ENCODE measurements at places on chromosomes 13 and 19.

DNA sequence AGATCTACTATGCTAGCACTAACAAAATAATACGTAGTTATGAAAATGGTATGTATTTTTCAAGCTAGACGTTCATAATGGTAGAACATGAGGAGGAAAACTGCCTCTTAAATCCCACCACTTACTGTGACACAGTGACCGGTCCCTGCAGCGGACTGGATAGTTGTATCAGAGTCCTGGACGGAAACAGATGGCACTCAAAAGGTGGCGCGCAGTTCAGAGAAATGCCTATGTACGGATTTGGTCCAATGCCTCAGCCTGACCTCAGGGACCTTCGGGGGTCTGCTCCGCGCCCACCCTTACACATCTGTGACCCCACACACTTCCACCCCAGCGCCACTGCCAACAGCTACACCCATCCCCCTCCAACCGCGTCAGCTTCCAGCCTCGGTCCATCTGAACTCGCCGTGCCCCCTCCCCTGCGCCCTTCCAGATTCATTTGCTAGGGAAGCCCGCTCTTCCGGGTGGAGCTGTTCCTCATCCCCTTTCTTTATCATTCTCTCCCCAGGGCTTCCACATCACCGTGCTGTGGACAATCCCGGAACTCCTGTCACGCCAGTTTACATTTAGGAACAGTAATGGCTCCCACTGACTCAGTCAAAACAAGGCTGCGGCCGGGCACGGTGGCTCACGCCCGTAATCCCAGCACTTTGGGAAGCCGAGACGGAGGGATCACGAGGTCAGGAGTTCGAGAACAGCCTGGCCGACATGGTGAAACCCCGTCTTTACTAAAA is 792 bp upstream of the LENG8 start:
- DNase-seq: no peak

- DNase-seq: no peak
Measured at GRCh38 chr13:20825477-20825875, 51.7 kb upstream of the EEF1AKMT1 start.

- no peak for DNase-seq
Measured at GRCh38 chr13:19674898-19675297, 41.4 kb downstream of the MPHOSPH8 start.

DNA sequence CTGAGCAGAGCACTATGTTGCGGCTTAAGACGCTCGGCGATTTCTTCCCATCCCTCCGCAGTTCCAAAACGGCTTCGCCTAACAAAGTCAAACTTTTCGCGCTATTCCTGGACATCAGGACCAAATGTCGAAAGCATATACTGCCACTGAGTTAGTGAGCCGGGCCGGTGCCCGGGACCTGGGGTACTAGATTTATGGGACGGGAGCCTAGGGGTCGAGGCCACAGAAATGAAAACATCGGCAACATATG is 699 bp downstream of the RCBTB2 start:
- no peak for DNase-seq

GRCh38 chr13:84933797-84934196 is 865.4 kb downstream of the SLITRK6 start:
- no peak for DNase-seq

DNA sequence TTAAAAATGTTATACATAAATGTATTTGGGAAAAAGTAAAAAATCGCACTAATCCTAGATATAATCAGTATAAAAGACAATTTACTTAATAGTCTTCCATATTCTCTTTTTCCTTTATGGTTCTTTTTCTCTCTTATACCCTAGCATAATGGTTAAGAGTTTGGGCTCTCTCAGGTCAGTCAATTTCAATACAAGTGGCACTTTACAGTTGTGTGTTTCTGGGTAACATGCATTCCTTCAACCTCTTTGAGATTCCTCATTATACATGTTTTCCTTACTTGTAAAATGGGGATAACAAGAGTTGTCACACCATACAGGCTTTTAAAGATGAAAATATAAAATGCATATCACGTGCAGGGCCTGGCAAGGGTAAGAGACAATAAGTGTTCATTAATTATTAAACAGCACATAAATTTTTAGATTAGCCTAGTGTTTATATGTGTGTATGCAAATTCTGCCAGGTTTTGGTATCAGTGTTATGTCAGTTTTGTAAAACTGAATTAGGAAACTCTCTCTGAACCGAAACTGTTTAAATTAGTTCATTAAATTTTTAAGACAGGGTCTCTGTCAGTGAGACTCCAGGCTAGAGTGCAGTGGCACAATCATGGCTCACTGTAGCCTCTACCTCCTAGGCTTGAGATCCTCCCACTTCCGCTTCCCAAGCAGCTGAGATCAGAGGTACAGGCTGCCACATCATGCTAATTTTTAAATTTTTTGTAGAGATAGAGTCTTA is 49.8 kb downstream of the ELF1 start:
- no peak for DNase-seq

- no peak for DNase-seq
Measured at GRCh38 chr19:49347835-49348234, 12.6 kb downstream of the CD37 start.

- no peak for DNase-seq
Measured at GRCh38 chr19:42366673-42367072, 23.4 kb downstream of the CNFN start.

DNA sequence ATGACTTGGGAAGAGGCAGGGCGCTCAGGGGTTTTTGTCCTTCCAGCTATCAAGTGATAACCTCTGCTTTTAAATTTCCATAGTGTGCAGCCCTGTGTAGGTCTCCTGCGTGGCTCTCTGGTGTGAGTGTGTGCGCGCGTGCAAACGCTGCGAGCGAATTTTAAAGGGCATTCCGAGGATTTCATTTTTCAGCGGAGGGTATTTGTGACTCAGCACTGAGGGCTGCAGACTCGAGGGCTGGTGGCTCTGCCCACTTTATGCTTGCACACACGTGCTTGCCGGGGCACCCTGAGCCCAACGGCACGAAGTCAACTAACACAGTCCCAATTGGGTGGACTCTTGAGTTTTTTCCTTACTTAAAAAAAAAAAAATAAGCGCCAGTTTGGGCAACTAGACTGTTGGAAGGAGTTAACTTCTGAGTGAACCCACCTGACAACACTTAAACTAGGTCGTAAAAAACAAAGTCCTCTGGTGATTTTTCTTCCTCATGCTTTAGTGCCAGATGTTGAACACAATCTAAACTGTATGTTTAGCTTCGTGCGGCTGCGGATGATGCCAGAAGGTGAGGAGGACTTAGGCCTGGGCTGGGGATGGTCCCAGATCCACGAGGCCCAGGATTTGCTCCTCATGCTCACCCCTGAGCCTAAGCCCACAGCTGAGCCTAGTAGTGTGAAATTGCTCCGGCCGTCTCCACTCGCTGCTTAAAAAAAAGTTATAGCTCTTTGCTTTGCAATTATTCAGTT is 2.1 kb downstream of the FGF9 start:
- no peak for DNase-seq

- DNase-seq: no peak
Measured at GRCh38 chr19:45443462-45444317, 20.0 kb upstream of the ERCC1 start.

- DNase-seq: no peak
Measured at GRCh38 chr19:39890755-39891551, 43.5 kb downstream of the FCGBP start.

GRCh38 chr19:39277598-39277997 is 9.4 kb downstream of the IFNL2 start:
- no peak for DNase-seq

DNA sequence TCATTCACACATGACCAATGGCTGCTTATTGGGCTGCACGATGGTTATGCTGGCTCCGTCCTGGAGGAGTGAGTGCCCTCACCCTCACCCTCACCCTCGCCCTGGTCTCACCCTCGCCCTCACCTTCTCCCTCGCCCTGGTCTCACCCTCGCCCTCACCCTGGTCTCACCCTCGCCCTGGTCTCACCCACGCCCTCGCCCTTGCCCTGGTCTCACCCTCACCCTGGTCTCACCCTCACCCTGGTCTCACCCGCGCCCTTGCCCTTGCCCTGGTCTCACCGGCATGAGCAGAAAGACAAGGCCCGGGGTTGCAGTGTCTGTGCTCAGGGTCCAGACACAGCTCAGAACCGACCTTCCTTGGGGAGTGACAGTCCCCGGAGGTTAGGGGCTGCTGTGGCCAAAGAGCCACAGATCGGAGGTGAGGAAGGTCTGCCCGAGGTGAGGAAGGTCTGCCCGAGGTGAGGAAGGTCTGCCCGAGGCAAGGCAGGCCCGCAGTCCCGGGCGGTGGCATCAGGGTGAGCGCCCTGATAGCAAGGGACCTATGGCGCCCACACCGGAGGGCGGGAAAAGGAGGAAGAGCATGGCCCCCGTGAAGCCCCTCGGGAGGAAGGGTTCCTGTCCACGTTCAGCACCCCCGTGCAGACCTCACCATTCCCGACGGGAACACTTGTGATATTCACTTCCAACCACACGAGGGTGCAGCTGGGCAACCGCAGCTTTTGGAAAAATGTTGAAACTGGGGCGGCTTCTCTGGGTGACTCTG is 65.6 kb downstream of the MCF2L start:
- DNase-seq: no peak

DNA sequence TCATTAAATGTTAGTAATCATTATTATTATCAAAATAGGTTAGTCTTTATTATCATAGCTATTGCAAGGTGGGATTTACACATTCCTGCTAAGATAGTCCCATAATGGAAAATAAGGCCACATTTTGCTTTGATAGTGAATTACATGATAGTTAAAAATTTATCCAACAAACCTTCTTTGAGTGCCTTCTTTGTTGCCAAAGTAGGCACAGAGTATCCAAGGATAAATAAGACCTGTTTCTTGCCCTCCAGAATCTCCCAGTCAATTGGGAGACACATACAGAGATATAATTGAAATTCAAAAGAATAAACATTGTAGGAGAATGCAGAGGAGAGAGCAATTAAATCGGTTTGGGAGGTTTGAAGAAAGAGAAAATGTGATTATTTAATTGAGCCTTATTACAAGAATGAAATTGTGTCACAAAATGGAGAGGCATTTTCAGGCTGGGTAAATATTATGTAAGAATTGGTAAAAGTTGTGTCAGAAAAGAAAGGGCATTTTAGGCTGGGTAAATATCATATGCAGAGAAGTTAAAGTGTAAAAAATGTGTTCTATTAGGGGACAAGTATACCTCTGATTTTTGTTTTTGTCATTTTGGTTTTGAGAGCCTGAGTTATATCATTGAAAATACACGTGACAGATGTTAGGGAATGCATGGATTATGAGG is 189.3 kb downstream of the POU4F1 start:
- no peak for DNase-seq

DNA sequence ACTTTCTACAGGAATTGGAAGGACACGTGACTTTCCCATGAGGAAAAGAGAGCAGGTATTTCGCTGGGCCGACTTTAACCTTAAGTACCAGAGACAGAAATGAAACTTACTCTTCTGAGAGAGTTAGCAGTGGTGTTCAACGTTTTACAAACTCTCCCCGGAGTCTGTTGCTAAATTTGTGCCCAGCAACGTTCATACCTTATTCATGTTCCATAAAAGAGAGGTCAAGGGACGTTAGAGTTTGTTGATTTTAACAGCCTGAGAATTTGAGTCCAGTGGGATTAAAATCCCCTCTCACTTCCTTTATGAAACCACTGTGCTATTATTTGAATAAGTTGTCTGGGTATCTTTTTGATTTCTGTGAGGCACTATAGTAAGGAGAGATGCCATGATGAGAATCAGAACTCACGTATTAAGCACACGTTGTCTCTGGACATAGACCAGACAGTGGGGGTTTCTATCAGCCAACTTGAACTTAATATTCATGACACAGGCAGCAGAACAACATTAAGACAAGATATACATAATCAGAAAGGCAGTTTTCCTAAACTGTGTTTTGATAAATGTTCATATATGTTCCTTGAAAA is 33.4 kb downstream of the SPRY2 start:
- no peak for DNase-seq

DNA sequence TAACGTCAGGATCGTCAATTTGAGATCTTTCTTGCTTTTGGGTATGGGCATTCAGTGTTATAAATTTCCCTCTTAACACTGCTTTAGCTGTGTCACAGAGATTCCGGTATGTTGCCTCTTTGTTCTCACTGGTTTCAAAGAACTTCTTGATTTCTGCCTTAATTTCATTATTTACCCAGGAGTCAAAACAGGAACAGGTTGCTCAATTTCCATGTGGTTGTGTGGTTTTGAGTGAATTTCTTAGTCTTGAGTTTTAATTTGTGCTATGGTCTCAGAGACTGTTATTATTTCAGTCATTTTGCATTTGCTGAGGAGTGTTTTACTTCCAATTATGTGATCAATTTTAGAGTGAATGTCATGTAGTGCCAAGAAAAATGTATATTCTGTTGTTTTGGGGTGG is 153.1 kb downstream of the PCDH17 start:
- DNase-seq: no peak

- DNase-seq: no peak
Measured at GRCh38 chr19:14554382-14554812, 17.5 kb downstream of the NDUFB7 start.

DNA sequence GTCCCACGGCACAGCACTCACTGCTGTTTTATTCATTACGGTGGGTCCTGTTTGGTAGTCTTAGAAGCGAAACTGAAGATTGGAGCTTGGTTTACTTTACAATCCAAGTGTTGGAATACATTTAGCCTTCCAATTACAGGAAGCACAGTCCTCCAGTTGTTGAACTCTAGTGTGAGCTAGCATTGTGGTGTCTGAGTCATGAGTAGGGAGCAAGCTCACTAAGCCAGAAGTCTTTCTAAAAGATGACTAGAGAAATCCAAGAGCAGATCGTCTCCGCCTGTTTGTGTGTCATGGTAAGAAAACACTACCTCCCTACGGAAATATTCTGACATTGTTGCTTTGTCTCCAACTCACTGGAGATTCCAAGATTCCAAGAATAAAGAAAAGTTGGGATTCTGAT is 10.1 kb upstream of the SHISA2 start:
- DNase-seq: no peak

DNA sequence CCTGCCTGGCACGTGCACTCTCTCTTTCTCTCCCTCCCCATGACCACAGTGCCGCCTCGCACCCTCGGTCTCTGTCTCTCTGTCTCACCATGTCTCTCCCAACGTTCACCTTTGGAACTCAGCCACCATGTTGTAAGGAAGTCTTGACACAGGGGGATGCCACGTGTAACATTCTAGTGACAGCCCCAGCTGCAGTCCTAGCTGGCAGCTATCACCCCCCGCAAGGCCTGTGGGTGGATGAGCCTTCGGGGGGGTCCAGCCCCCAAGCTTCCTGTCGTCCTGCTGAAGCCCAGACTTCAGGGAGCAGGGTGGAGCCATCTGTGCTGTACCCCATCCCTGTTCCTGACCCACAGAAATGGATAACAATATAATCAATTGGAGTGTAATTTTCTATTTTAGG is 118.5 kb downstream of the SOX1 start:
- no peak for DNase-seq

DNA sequence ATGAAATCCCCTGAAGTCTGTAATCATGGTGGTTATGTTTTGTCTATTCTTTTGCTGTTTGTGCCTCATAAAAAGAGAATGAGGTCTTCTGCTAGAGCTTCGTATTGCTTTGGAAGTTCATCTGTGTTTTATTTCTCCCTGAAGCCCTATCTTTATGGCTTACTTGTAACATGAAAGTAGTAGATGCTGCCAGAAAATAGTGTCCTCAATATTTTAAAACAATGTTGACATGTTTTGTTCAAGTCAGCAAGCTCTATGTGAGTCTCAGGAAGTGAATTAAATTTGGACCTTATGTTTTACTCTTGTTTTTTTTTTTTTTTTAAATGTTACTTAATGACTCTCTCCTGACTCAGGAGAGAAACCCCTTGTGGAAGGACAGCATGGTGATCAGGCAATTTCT is 130.5 kb downstream of the B3GLCT start:
- DNase-seq: no peak

GRCh38 chr19:33225458-33225926 is at the start of gene SLC7A10:
Gene SLC7A10, minus strand, starts transcription at chr19:33225850. Its CDS starts 147 bp downstream, at chr19:33225703.
- no peak for DNase-seq

- DNase-seq: no peak
Measured at GRCh38 chr19:45876161-45876410, 9.9 kb downstream of the IRF2BP1 start.

- no peak for DNase-seq
Measured at GRCh38 chr13:30312904-30313303, 5.6 kb upstream of the KATNAL1 start.

All from NK-92 treated with Interleukin-12 subunit alpha and Interleukin-12 subunit beta, amount 100 ng/mL, for 24 hours (cell line).